Heart left ventricle (tissue), 16 donors: ENCODE measurements at places on chromosomes 13 and 19.

GRCh38 chr19:4986471-4986891 is 17.6 kb downstream of the KDM4B start:
- DNase-seq, result no peak

DNA sequence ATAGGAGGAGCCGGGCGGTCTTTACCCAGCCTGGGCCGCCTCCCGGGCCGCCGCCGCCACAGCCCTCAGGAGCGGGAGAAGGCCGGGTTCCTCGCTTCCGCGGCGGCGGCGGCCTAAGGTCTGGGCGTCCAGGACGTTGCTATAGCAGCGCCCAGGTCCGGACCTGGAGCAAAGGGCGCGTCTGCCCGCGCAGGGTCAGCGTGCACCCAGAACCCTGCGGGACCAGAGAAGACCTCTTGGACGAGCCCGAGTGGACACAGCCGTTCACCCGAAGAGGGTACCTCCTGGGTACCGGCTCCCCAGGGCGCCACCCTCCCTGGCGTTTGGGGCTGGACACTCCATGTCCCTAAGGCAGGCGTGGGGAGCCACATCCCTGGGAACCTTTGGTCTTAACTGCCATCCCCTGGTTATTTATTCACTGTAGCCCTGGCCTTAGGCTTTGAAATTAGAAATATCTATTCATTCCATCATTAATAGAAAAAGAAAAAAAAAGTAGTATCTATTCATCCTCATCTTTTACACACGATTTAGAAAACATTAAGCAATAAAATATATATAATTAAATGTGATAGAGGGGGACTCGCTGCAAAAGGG is 2.4 kb downstream of the DZIP1 start:
- peak; percentile 30 for DNase-seq

GRCh38 chr19:11295665-11296245 is at the start of gene TSPAN16:
Gene TSPAN16, plus strand, starts transcription at chr19:11296160. Its CDS starts 138 bp downstream, at chr19:11296298.
- no peak for DNase-seq

DNA sequence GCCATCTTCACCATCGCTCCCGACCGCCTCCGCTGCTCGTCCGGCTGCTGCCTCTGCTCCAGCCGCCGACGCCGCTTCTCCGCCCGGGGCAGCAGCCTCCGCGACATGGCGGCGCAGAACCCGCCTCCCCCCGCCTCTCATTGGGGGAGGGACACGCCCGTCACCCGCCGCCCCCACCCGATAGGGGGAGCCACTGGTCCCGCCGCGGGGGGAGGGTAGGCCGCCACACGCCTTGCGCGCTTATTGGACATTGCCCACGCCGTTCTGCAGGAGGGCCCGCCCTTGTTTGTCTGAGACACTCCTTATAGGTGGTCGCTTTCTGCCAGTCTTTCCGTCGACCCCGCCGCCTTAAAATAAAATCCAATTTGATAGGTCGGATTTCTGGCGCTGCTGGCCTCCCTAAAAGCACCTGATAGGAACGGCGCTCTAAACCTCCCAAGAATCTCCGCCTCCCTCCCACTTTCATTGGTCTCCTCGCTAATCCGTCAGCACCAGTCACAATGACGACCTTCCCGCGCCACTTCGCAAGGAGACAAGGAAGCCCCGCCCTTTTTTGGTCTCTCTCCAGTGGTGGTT is at the start of gene HNRNPL:
Gene HNRNPL (minus strand): TSS at position 127 of the 576 bp plus-strand sequence. CDS start 20 bp downstream, at position 107.
- DNase-seq, result peak; percentile 99

- DNase-seq, result no peak
These were observed 4.2 kb downstream of the KCTD4 start for GRCh38 chr13:45196622-45197021.

GRCh38 chr13:109331898-109332297 is 454.5 kb downstream of the IRS2 start:
- DNase-seq, result no peak

DNA sequence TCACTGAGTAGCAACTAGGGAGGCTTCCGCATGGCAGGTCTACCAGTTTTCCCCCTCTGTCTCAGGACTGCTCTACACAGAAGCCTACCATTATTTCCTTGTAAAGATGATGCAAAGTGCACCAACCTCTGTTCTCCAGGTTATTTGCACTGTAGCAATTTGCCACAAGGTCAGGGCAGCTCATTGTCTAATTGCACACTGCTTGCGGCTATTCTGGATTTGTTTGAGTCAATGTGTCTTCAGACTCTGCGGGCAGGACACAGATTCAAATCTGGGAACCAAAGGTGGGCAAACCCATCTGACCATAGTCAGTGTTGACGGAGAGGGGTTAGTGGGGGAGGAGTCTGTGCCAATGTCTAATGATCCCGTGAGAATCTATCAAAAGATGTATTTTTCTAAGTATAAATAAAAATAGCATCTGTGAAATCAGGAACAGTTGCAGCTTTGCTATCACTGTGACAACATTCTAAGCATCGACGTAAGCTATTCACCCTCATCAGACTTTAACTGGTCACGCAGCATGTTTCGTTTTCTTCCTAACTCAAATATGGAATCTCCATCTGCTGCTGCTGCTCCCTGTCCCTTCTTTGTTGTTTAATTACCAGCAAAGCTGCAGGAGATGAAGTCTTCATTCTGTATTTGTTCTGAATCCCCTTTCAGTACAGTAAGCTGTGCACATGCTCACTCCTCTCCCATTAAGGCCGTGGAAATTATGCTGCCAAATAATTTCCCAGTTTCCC is 26.4 kb downstream of the CYSLTR2 start:
- DNase-seq, result no peak

DNA sequence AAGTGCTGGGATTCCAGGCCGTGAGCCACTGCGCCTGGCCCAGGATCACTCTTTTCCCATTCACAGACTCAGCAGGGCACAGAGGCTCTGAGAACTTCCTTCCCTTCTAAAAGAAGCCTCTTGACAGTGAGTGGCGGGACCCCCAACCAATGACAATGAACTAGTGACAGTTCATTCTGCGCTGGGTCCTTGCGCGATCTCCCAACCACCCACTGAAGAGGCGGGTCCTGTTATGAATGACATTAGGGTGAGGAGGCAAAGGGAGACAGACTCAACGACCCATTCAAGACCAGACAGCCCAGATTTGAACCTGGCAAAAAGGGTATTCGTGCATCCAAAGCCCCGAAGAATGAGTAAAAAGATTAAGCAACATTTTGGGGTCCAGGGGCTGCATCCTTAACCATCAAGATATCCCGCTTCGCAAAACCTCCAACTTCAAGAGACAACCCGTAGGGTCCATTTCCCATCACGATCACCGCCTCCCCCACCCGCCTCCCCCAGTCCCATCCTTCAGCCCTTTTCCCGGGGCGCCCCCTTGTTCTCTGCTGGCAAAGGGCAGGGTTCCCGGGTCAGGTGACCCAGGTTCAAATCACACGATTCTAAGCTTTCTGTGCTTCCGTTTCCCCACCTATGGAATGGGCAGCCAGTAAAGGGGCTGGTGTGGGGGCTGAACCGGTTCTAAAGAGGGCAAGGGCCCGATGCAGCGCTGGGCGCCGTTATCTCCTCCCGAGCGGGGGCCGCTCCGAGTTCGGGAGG is 719 bp downstream of the SUGP2 start:
- DNase-seq, result peak; percentile 97

DNA sequence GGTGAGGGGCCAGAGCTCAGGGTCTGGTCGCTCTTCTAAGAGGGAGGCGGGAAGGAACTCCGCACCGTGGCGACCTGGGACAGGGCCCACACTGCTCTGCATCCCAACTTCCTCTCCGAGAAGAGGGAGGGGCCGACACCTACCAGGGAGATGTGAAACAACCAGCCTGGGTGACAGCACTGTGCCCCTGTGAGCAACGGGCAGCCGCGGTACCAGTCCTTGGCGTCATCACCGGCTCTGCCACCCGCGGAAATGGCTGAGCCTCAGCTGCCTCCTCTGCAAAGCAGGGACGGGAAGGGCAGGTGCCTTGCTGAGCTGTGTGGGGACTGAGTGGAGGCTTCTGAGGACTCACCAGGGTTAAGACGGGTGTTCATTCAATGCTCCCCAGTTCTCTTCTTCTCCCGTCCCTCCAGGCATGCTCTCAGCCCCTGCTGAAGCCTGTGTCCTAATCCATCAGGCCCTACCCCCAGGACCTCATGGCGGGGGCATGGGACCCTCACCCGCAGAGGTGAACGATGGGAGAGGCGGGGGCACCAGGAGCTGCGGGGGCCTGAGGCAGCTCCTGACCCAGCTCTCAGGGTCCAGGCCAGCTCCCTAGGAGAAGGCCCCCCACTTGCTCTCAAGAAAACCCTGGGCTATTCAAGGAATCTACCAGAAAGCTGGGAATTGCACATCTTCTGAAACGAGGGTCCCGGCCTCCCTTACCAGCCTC is 9.3 kb downstream of the ZNF787 start:
- DNase-seq, result peak; percentile 78

DNA sequence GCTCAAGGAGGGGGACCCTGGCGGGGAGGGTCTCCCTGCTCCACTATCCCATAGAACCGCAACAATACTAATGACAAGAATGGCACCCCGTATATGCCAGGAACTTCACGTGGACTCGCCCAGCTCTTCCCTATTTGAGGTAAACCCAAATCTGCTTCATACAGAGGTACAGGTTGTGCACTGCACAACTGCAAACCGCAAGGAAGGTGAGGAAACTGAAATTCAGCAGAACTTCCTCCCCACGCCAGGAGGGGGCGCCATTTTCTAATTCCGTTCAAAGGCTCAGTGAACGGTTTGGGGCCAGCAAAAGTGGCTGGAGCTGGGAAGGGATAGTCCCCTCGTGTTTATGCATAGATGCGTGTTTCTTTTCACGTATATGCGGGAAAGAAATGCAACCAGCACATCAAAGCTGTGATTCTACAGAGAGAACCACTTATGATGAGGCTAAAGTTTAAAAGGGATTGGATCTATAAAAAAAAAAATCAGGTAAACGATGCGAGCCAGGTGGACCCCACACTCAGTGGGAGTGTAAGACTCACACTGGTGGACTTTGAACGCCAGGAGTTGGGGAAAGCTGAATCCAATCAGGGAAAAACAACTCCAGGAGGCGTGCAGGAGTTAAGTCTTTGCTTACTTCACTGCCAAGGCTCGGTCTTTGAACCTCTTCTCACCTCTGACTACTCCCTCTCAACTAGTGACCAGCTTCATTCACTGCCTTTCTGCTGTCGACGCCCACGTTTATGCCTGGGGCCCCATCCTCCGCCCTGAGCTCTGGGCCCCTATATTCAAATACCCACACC is 20.3 kb downstream of the C19orf81 start:
- DNase-seq, result no peak

GRCh38 chr13:25604106-25604505 is 232.3 kb downstream of the ATP8A2 start:
- DNase-seq, result no peak

- no peak for DNase-seq
These were observed 260.0 kb downstream of the NDFIP2 start for GRCh38 chr13:79740991-79741390.

- DNase-seq, result no peak
These were observed 369.7 kb upstream of the TSHZ3 start for GRCh38 chr19:31718898-31719297.

- no peak for DNase-seq
These were observed 124.5 kb upstream of the CSNK1A1L start for GRCh38 chr13:37229931-37230330.

DNA sequence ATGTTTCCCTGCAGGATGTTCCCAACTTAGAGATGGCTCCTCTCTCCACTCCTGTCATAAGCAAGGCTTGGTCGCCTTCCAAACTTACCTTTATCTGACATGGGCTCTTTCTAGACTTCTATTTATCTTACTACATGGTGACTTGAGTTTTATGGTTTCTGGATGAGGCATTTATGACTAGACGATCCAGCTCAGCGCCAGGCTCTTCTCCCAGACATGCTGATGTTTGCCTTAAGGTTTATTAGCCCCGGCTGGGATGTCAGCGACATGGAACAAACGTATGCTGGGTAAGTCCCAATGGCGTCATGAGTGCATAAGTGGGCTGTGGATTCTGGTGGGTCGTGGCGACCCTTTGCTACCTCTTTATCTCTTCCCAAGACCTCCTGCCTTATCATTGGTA is 39.8 kb upstream of the SLC15A1 start:
- DNase-seq, result no peak

GRCh38 chr19:2356036-2356646 is 3.9 kb upstream of the TMPRSS9 start:
- no peak for DNase-seq

GRCh38 chr19:46631481-46631880 is 4.5 kb downstream of the GNG8 start:
- no peak for DNase-seq
